HCT116 (cell line): ENCODE measurements at places on chromosomes 2 and 18. TPM values are rescaled to one million over a fixed set of nuclear protein-coding genes. Genes with fewer than 3 reads are reported as not detected.

GRCh38 chr2:70790136-70790828 lies at the start of gene FIGLA:
Gene FIGLA, minus strand, starts transcription at chr2:70790643. Its CDS starts 5 bp downstream, at chr2:70790638.
- no peak for DNase-seq

Gene CDH20
- not detected for total RNA-seq

DNA sequence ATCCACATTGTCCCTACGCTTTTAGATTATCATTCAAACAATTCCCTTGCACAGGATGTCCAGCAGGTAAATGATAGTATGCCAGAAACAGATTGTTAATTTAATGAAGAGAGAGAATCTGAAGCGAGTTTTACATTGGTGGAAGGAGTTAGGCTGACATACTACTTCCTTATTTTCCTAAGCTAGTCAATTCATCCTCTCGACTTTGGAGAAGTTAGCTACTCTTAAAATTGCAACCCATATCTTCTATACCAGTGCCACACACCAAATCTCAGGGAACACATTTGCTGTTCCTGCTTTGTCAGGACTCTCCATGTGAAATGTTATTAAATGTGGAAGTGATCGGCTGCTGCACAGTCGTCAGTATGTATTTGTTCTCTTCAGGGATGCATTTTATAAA lies 249.2 kb downstream of the NAPG start:
- no peak for DNase-seq

DNA sequence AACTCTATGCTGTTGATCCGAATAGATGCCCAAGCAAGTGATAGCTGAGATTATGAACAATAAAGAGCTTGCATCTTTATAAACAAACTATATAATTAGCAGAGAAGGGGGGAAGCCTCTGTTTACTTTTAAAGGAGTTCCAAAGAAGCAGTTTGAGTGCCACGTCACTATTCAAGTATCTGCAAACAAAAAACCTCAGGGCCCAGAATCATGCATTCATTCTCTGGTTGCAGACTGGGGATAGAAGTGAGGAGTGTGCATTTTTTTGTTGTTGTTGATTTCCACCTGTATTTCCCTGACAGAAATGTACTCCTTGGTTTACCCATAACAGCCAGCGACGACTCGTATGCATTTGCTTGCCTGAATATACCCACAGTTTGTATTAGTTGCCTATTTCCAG lies 264.3 kb downstream of the PTGR3 start:
- no peak for DNase-seq

GRCh38 chr18:24995056-24995455 lies 356.9 kb downstream of the ZNF521 start:
- no peak for DNase-seq

Gene GRHL1
- total RNA-seq: 8.5 TPM

DNA sequence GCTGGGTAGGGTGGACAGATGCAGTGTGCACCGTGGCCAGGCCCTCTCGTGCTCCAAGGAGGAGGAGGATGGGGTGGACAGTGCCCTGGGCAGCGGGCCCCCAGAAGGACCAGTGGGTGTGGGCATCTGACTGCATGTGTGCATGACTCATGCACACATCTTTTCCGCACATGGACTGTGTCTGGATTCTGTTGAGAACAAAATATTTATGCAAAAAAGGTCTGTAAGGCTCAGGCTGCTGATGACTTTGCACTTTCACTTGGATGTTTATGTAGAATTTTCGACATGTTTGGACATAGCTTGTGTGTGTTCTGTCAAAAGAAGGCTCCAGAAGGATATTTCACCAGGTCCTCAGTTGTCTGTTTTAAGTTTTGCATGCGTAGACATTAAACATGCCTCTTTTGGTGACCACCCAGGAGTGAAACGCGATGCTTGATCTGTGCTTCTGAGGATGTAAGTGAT lies 45.6 kb downstream of the MTCL1 start:
- no peak for DNase-seq

GRCh38 chr2:55952415-55952814 lies 28.8 kb upstream of the EFEMP1 start:
- DNase-seq: no peak

Gene HAAO
- total RNA-seq: not detected

GRCh38 chr2:204663816-204664425 lies 118.6 kb downstream of the PARD3B start:
- DNase-seq: no peak
